ENCODE measurements at places on chromosomes 3 and 15. TPM values are rescaled to one million over a fixed set of nuclear protein-coding genes. Genes with fewer than 3 reads are reported as not detected.

Gene CYP1A2
- total RNA-seq = not detected

Gene CMTM8
- not detected for total RNA-seq

Gene GOLGA8T
- not detected for total RNA-seq

Gene HRH1
- 28.3 TPM for total RNA-seq

Gene ISL2
- 1.8 TPM for total RNA-seq

Gene PLSCR4
- 9.3 TPM for total RNA-seq

Gene RARRES1
- 43.9 TPM for total RNA-seq

Gene PLAAT1
- total RNA-seq = 0.23 TPM

Gene TMEM108
- 0.23 TPM for total RNA-seq

Gene GRK7
- total RNA-seq = 0.05 TPM

Gene TMEM44
- total RNA-seq = 17.2 TPM

Gene CAMK2N2
- not detected for total RNA-seq

Gene GREM1
- 41.6 TPM for total RNA-seq

Gene MEX3B
- 10.5 TPM for total RNA-seq

Gene UBAP1L
- 2.8 TPM for total RNA-seq

Gene ATP6V1A
- 123 TPM for total RNA-seq

Gene SRGAP3
- 1.5 TPM for total RNA-seq

Gene CP
- not detected for total RNA-seq

Gene MAPKBP1
- total RNA-seq = 30.5 TPM

Gene GPR62
- 0.05 TPM for total RNA-seq

Gene RAP2B
- 23.5 TPM for total RNA-seq

Gene ZIC1
- total RNA-seq = not detected

Gene TTLL13
- total RNA-seq = not detected

Gene DGKG
- total RNA-seq = 6.7 TPM

Gene AADACL2
- not detected for total RNA-seq

Gene AQP9
- total RNA-seq = not detected

Gene DNAH12
- total RNA-seq = 0.37 TPM

Gene ZDHHC23
- 1.0 TPM for total RNA-seq

Gene SEMA5B
- not detected for total RNA-seq

Gene AHSG
- under 0.01 TPM for total RNA-seq

Gene SLC22A13
- total RNA-seq = 1.6 TPM

Gene LIPC
- not detected for total RNA-seq

Gene MGA
- total RNA-seq = 37.1 TPM

Gene ATP13A5
- not detected for total RNA-seq

Gene TM4SF18
- total RNA-seq = 0.46 TPM

Gene ANKRD63
- not detected for total RNA-seq

Gene DCLK3
- not detected for total RNA-seq

Gene STT3B
- 347 TPM for total RNA-seq

Gene GNAT1
- not detected for total RNA-seq

Gene CYP11A1
- total RNA-seq = under 0.01 TPM

Gene LRRC49
- total RNA-seq = 28.2 TPM

Gene MAN2C1
- total RNA-seq = 143 TPM

Gene C2CD4B
- total RNA-seq = not detected

Gene ZNF80
- not detected for total RNA-seq

Gene ILDR1
- total RNA-seq = not detected

Gene SEMA6D
- 0.46 TPM for total RNA-seq

Gene SERINC4
- not detected for total RNA-seq

Gene CSPG5
- total RNA-seq = 0.30 TPM

Data from smooth muscle cell of the umbilical artery (primary cell).